ENCODE measurements at places on chromosomes 1 and 21. TPM values are rescaled to one million over a fixed set of nuclear protein-coding genes. Genes with fewer than 3 reads are reported as not detected.

Gene PROK1
- total RNA-seq, result not detected

Gene IGFN1
- not detected for total RNA-seq

Gene MRPL55
- 55.8 TPM for total RNA-seq

Gene FCMR
- total RNA-seq, result 2.5 TPM

Gene IGSF9
- not detected for total RNA-seq

DNA sequence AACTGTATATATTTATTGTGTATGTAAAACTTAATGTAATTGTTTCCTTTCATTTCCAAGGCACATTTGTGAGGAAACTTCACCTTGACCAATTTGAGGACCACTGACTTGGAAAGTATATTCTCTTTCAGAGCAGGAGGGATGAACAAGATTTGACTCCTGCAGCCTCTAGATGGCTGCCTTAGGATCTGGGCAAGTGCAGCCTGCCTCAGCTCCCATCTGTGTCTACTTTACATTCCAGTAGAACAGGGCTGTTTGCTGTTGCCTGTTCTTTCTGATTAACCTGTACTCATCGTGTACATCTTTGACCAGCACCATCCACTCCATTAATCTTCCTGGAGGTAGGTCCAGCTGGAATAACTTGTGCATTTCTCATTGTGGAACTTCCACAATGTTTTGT lies 312.8 kb downstream of the HLX start:
- no peak for DNase-seq

GRCh38 chr1:21005466-21006239 lies 171.0 kb downstream of the EIF4G3 start:
- no peak for DNase-seq

DNA sequence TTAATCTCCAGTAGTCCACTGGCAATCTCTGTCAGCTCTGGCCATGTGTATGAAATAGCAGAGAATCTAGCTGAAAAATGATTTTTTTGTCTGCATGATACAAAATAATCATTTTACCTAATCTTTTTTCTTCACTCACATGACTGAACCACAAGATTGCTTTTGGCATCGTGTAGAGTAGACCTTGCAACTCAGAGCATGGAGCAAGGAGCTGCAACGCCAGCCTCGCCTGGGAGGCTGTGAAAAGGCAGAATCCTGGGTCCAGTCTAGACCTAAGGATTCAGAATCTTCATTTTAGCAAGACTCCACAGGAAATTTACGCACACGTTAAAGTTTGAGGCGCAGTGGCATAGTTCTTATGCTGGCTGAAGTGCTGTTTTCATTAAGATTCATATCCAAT lies 40.2 kb downstream of the TOMM20 start:
- DNase-seq, result no peak

DNA sequence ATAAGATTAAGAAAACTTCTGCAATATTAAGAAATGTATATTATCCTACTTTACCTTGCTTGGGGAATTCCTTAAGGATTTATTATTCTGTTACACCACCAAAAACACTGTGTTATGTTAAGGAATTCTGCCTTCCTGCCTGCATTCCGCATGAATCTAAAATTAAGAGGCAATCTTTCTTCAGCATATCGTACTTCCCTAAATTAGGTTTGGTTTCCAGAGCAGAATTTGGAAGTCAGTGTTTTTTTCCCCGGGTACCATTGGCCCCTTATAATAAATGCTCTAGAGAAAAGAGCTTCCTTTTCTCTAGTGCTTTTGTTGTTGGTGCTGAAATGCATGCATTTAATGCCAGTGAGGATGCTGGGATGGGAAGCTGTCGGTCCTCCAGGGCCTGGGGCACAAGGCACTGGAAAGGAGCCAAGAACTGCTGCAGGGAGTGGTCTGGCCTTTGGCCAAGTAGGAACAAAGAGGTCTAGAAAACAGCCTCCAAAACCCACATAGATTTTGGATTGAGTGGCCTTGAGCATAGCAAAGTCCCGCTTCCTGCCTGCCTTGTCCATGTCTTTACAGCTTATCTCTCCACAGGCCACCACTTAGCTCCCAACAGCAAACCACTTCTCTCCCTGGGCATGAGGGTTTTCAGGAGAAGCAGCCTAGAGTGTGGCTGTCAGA lies 69.9 kb downstream of the RRAGC start:
- no peak for DNase-seq

DNA sequence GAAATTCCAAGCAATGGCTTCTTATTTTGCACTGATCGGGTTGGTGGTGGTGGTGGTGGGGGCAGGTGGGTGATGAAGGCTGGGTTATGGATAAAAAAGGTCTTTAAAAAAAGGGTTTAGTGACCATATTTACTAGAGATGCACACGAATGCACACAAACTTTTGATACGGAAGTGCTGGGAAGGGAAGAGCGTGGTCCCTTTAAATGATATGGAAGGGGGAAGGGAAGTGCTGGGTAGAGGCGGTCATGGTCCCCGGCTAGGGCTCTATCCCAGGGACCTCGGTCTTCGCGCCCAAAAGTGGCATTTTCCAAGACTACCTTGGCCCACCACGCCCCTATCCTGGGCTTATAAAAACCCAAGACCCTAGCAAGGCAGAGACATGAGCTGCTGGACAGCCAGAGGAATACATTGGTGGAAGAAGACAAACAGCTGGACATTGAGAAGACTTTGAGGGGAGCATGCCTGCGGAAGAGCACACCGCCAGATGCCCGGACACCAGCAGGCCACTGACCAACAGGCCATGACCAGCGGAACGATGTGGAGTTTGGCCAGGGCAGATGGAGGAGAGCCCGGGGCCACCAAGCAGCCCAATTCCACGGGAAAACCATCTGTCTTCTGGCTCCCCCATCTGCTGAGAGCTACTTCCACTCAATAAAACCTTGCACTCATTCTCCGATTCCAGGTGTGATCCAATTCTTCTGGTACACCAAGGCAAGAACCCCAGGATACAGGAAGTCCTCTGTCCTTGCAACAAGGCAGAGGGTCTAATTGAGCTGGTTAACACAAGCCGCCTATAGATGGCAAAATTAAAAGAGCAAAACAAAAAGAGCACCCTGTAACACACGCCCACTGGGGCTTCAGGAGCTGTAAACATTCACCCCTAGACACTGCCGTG lies 1720.2 kb downstream of the MRPL39 start:
- no peak for DNase-seq

- DNase-seq, result no peak
Observed at GRCh38 chr21:42093991-42094421, 22.9 kb downstream of the UMODL1 start.

GRCh38 chr1:3696689-3697088 lies 44.4 kb downstream of the TP73 start:
- DNase-seq, result no peak

- no peak for DNase-seq
Observed at GRCh38 chr1:181430015-181430885, 53.1 kb upstream of the CACNA1E start.

- peak; percentile 81 for DNase-seq
Observed at GRCh38 chr1:33696311-33696710, 167.6 kb upstream of the HMGB4 start.

DNA sequence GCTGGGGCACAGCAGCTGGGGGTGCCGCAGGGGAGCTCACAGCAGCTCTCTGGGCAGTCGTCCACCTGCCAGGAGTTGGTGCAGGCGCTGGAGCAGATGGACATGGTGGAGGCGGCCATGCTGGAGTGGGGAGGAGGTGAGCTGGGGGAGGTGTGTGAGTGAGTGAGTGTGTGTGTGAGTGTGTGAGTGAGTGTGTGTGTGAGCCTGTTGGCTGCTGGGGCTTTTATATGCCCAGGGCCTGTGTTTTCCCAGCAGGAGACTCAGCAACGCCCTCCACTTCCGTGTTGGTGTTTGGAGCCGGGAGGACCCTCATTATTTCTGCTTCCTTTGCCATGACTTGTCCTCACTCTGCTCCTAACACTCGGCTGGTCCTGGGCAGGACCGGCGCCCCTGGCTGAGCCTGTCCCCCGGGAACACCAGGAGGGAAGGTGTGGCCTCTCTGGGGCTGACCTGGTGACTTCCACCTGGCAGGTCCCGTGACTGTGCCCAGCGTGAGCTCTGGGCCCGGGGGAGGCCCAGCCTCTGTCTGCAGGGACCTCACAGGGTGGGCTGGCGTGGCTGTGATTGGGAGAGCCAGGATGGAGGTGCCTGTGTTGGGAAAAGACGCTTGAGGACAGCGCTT lies at the start of gene KRTAP10-2:
Gene KRTAP10-2 (minus strand): TSS at position 166 of the 622 bp plus-strand sequence. CDS start 47 bp downstream, at position 119.
- peak; percentile 53 for DNase-seq

DNA sequence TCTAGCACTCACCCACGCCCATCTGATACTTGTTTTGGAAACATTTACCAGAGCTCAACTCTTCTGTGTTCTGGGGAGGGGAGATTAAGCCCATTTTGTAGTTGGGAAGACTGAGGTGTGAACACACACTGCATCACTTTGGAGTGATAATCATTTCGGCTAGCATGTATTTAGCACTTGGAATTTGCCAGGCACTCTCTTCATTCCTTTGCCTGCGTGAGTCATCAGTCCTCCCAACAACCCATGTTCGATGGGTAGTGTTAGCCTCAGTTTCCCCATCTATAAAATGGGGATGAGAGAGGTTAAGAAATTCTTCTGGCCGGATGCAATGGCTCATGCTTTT lies 182.8 kb upstream of the TMEM51 start:
- DNase-seq, result no peak

DNA sequence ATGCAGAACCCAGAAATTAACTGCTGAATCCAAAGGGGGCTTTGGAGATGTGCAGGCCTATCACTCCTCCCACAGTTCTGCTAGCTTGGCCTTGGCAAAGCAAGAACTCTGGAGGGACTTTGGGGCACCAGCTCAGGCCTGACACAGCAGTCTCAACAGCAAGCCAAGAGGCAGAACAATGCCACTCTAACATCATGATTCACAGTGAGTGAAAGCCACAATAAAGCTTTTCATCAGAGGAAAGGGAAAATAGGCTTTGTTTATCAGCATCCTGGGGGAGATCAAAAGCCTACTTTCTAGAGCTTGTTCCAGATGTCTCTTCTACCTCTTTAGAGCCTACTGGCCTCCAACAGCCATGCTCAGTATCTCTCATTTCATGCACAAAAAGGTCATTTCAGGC lies 283.4 kb downstream of the KCNH1 start:
- DNase-seq, result no peak

GRCh38 chr1:234901491-234902049 lies 227.1 kb downstream of the TOMM20 start:
- DNase-seq, result no peak

DNA sequence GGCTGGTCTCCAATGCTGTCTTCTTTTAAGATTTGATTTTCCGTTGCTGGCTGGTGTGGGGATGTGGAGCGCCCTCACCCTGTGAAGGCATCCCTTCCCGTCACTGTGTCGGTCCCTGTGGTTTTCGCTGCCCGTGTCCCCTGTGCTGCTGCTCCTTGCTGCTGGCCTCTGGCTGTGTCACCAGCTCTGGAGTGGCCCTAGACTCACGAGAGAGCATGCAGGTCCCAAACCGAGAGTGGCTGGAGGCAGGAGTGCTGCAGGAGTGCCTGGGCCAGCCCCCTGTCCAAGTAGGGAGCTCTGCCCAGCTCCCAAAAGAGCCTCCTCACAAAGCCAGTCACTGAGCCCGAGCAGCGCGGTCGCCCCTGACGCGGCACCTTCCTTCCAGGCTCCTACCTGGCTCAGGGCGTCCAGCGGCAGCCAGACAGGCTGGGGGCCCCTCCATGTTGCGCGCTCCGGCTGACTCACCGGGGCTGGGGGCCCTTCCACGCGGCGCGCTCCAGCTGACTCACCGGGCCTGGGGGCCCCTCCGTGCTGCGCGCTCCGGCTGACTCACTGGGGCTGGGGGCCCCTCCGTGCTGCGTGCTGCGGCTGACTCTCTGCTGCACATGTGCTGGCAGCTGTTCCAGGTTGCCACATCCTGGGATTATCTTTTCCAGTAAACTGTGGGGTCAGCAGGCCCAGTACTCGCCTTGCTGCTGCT lies 106.7 kb upstream of the COL6A1 start:
- no peak for DNase-seq

DNA sequence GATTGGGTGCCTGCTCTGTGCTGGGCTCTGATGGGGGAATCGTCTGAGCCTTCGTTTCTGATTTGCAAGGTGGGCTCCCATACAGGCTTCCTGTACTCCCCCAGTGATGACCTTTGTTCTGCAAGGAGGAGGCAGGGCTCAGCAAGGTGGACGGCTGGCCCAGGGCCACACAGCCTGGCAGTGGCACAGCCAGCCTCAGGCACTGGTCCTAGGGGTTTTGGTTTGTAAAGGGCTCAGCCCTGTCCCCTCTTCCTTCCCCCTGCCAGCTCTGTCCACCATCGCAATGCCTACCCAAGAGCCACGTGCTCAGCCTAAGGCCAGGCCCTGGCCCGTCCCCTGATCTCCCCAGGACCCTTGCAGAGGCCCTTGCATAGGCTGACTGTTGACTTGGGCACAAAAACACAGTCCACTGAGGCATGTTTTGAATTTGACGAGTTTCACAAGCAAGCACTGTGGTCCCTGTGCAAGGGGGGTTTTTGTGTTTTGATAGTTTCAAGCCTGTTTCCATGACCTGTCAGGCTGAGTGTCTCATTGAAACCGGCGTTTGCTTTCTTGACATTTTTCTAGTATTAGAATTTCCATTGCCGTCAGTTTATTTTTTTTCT lies 39.5 kb upstream of the TNFRSF1B start:
- no peak for DNase-seq

DNA sequence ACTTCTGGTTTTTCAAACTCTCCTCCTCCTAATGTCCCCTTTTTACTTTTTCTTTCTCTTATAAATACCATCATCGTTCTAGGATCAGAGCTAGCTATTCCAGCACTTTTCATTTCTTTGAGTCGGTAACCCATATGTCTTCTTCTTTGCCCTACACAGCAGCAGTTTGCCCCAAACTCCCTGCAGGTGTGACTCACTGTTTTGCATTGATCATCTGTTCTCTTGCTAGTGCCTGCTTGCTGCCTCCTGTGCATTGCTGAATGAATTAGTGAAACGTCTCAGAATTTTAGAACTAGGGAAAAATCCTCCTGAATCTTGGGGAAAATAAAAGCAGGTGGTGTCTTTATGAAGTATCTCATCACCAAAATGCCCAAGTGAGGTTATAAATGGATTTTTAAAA lies 21.7 kb downstream of the KCNK2 start:
- no peak for DNase-seq

DNA sequence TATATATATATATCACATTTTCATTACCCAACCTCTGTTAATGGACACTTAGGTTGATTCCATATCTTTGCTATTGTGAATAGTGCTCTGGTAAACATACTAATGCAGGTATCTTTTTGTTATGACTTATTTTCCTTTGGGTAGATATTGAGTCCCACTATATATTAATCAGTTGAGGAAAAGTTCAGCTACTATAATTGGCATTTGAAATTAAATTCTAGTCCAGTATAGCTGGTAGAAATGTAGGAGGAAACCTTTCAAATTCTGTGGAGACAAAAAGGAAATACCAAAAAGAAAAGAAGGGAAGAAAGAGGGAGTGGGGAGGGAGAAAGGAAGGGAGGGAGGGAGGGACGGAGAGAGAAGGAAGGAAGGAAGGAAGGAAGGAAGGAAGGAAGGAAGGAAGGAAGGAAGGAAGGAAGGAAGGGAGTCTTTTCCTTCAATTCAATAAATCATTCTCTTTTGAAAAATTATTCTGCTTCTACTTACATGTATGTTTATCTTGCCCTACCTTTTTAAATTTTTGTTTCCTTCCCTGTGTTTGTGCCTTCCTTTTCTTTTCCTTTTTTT lies 311.9 kb downstream of the TPR start:
- no peak for DNase-seq

Measured in esophagus muscularis mucosa (tissue), 4 donors.